Fibroblast of lung (primary cell): ENCODE measurements at places on chromosomes 1 and 21. TPM values are rescaled to one million over a fixed set of nuclear protein-coding genes. Genes with fewer than 3 reads are reported as not detected.

The OLFM3 gene
- not detected in 2 replicates for total RNA-seq

DNA sequence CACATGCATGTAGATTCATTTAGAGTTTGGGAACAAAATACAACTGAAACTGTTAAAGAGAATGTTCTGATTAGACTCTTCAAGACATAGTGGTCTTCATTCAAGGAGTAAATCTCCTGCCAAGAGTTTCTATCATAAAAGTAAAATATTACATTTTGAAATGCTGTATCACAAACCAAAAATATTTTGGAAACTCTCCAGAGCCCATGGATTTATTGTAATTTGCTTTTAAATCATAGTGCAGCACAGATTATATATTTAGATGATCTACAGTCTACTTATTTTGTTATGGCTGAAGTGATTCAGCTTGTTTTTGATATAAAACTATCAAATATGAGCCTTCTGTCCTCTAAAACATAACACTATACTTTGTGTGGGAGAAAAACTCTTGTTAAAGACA is 105.3 kb downstream of the DISP1 start:
- no peaks in the 10 kb centered on the region for H3K36me3 ChIP-seq
- DNase-seq: peak; percentile 51
- no peak overlapping the region for H3K27ac ChIP-seq
- no peaks in the 10 kb centered on the region for H3K27me3 ChIP-seq
- no peak overlapping the region for H3K4me3 ChIP-seq

GRCh38 chr1:235697508-235697907 is 47.9 kb upstream of the GNG4 start:
- peaks cover 2% of the 10 kb centered on the region for H3K36me3 ChIP-seq
- no peak overlapping the region for H3K27ac ChIP-seq
- no peak overlapping the region for H3K4me3 ChIP-seq
- no peaks in the 10 kb centered on the region for H3K4me1 ChIP-seq
- no peaks in the 10 kb centered on the region for H3K27me3 ChIP-seq
- no peak for DNase-seq

The NPR1 gene
- 0.66 and 2.1 TPM in 2 replicates for total RNA-seq

- H3K27me3 ChIP-seq: no peaks in the 10 kb centered on the region
- no peak for DNase-seq
- no peak overlapping the region for H3K4me3 ChIP-seq
- no peaks in the 10 kb centered on the region for H3K4me1 ChIP-seq
- H3K27ac ChIP-seq: no peak overlapping the region
Observed at GRCh38 chr1:205690122-205690756, 9.9 kb upstream of the SLC45A3 start.

GRCh38 chr1:51756290-51756689 is 122.2 kb downstream of the NRDC start:
- no peak overlapping the region for H3K27ac ChIP-seq
- H3K27me3 ChIP-seq: no peaks in the 10 kb centered on the region

DNA sequence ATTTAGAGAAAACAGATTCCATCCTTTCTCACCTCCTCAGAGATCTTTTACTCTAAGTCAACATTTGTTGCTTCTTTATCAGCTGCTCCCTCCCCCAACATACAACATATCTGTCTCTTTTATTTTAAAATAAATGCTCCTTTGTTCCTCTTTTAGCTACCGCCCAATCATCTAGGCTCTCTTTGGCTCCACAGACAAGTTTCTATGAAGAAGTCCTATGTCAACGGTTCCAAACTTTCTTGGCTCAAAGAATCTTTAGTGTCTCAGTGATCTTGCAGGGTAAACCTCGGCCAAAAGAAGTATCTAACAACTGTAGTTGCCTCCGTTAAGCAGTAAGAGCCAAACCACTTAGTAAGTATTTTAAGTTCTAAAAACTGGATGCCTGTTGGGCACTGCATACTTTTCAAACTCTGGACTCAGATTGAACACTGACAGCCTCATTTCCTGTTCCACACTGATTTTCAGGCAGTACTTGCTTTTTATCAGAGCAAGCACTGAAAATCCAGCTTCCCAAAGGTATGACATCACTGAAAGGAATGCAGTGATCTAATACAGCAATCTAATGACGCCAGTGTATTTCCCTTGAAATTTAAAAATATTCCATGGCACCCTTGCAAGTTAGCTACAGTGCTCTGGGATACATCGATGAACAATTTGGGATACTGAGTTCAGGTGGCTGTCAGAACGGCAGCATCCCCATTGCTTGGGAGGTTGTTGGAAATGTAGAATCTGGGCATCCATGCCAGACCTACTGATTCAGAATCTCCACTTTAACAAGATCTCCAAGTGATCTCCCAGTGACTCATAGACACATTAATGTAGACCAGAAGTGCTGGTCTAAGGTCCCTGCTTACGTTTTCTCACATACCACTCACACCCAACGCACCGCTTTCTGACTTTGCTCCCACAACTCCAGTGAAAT is 26.8 kb downstream of the EGLN1 start:
- H3K36me3 ChIP-seq: no peaks in the 10 kb centered on the region
- H3K4me1 ChIP-seq: peaks cover 3% of the 10 kb centered on the region
- H3K4me3 ChIP-seq: peak overlapping the region; percentile 4
- peak overlapping the region; percentile 86 for H3K27ac ChIP-seq

The NEXN gene
- total RNA-seq: 16.2 and 24.4 TPM in 2 replicates
